A172 (cell line): ENCODE measurements at places on chromosomes 5 and 9. TPM values are rescaled to one million over a fixed set of nuclear protein-coding genes. Genes with fewer than 3 reads are reported as not detected.

Gene CNTFR
- total RNA-seq, result 0.69 TPM in 1 of 2 replicates, not detected in the other

Gene MED7
- 25.6 and 26.0 TPM in 2 replicates for total RNA-seq

DNA sequence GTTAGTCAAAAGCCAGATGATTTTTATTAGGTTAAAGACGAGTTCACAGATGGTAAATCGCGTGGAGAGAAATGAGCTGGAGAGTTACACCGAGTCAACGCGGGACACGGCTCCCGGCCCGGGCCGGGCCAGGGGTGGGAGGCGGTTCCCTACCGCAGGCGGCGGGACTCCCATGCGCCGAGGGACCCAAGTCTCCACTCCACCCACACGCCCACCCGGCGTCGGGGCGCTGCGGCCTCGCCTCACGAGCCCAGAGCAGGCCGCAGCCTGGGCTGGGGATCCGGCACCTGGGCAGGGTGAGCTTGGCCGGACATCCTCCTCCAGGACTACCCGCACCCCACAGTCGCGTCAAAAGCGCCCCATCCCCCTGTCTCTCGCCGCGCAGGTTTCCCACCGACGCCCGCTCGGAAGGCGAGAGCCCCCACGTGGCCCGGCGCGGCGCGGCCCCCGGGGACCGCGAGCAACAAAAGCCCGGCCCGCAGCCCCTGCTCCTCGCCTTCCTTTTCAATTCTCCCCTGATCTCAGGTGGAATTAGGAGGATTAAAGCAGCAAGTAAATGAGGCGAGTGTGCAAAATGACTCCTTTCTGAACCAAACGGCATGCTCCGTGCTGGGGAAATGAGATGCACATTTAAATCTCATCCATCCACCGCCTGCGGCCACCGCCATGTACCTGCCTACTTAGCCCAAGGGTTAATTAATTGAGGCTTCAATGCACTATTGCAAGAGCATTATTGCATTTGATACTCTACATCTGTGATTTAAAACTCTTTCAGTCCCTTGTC lies 196.5 kb upstream of the TBCA start:
- no peak for DNase-seq

DNA sequence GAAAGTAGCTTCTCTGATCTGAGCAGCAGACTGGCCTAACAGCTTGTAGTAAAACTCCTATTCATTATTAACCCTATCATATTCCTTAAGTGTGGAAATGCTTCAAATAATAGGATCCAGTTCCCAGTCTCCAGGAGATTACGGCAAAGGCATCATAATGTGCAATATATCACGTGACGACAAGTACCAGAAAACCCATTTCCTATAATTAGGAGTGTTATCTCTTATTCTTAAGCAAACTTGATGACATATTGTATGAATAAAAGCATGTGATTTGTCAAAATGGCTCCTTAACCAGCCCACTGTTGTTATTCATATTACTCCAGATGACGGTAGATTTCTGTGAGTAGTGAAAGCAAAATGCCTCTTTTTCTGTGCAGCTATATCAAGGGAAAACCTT lies 2.9 kb downstream of the SV2C start:
- no peak for DNase-seq

Gene SLC4A9
- total RNA-seq, result not detected in 2 replicates

DNA sequence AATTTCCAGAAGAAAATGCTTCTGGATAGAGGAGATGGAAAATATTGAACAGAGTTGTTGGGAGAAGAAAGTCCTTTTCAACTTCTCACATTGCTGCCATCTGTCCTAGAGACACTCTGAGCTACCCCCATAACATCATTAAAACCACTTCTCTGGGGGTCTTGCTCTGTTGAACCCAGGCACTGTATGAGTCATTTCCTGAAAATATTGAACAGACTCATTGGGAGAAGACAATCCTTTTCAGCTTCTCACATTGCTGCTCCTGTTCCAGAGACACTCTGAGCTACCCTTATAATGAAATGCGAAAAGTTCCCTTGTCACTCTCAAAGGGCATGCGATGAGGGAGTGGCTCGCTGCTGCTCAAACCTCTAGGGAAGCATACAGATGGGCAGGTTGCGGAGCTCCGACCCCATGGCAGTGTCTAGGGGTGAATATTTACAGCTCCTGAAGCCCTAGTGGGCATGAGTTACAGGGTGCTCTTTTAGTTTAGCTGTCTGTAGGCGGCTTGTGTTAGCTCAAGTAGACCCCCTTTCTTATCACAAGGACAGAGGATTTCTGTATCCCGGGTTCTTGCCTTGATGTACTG lies 90.7 kb downstream of the CDKN2A start:
- no peak for DNase-seq

DNA sequence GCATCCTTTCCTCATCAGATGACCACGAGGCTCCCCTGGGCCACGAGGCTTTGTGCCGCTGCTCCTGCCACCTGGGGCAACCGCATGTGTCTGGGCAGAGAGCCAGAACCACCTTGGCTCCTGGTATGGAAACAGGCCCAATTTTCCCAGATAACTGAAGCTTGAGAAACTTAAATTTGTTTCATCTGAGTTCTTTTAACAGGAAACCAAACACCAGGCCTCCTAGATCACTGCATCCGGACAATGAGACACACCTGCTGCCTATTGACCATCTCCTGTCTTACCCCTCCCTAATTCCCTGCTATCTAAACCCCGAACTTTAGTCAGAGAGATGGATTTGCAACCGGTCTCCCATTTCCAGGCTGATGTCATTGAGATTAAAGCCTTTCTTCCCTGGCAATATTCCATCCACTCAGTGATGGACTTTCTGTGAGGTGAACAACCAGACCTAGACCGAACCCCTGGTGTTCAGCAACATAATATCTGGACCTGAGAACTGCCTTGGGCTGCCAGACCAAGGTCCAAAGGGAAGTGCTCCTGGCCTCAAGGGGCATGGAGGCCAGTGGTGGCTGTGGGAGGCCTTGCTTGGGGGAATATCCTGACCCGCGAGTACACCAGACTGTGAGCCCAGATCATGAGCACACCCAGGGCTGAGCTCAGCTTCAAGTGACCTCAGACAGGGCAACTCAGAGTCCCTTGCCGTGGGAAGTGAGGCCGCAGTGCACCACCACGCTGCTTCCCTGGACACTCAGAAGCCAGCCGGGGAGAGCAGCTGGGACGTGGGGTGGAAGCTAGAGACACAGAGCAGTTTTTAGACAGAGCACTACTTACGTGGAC lies 199.7 kb downstream of the HSPA4 start:
- peak; percentile 33 for DNase-seq

DNA sequence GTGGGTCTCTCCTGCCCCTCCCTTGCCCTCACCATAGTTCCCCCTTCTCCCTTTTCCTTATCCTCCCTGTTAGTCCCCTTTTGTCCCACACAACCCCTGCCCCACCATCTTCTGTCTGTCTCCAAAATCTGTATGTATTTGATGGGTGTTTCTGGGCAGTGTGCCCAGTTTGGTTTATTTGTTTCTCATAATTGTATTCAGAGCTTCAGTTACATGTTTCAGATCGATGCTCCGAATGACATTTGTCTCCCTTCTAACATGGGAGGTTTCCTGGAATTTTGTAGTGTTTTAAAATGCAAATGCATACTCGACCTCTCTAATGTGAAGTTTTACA lies 22.2 kb downstream of the FBXL7 start:
- no peak for DNase-seq

- no peak for DNase-seq
These were observed 521.3 kb downstream of the EFNA5 start for GRCh38 chr5:107149243-107150005.

- DNase-seq, result no peak
These were observed 38.9 kb downstream of the ARHGAP26 start for GRCh38 chr5:142808878-142809598.
